ENCODE measurements at places on chromosomes 2 and 18. TPM values are rescaled to one million over a fixed set of nuclear protein-coding genes. Genes with fewer than 3 reads are reported as not detected.

Gene C2orf15
- 5.6 TPM for total RNA-seq

Gene CRYGC
- not detected for total RNA-seq

Gene PRSS56
- total RNA-seq: not detected

Gene HOXD9
- total RNA-seq: 2.4 TPM

Gene SKA1
- 0.20 TPM for total RNA-seq

Gene C18orf32
- total RNA-seq: 32.0 TPM

Gene NLRC4
- not detected for total RNA-seq

Gene PHOSPHO2
- 4.2 TPM for total RNA-seq

Gene RAB1A
- 97.2 TPM for total RNA-seq

Gene SULT1C4
- 47.7 TPM for total RNA-seq

Gene VSNL1
- 0.05 TPM for total RNA-seq

Gene SLC38A11
- 0.69 TPM for total RNA-seq

Gene ABCA12
- total RNA-seq: 11.4 TPM

Gene SERPINB13
- total RNA-seq: not detected

Gene HMSD
- 0.17 TPM for total RNA-seq

Gene INSIG2
- total RNA-seq: 35.3 TPM

Gene FAM237A
- not detected for total RNA-seq

Gene CIB4
- total RNA-seq: not detected

Gene FOXI3
- total RNA-seq: not detected

Gene ABCG8
- total RNA-seq: not detected

Gene CHRNG
- not detected for total RNA-seq

Gene YES1
- total RNA-seq: 173 TPM

Gene SLC11A1
- total RNA-seq: 0.05 TPM

Gene NGEF
- 0.75 TPM for total RNA-seq

Gene SPATA3
- total RNA-seq: not detected

Gene TBR1
- total RNA-seq: under 0.01 TPM

Gene NRP2
- 39.1 TPM for total RNA-seq

Gene MYCN
- total RNA-seq: not detected

Gene SOWAHC
- 20.7 TPM for total RNA-seq

Gene IL36A
- total RNA-seq: not detected

Gene KCNG2
- total RNA-seq: not detected

Gene ST6GAL2
- total RNA-seq: 1.4 TPM

Gene SOX11
- total RNA-seq: under 0.01 TPM

Gene MOGAT1
- total RNA-seq: not detected

Gene ST8SIA5
- 0.75 TPM for total RNA-seq

Gene DNAH6
- 1.6 TPM for total RNA-seq

Gene STK17B
- 21.5 TPM for total RNA-seq

All from renal cortical epithelial cell (primary cell).